ENCODE measurements at places on chromosomes 1 and 21.

GRCh38 chr1:203657748-203658134 is 31.1 kb downstream of the ATP2B4 start:
- no peak for DNase-seq

- no peak for DNase-seq
Observed at GRCh38 chr21:39029086-39029755, 154.0 kb downstream of the PSMG1 start.

GRCh38 chr1:183885142-183885735 is 80.3 kb downstream of the RGL1 start:
- no peak for DNase-seq

GRCh38 chr1:208324005-208324404 is 79.8 kb upstream of the PLXNA2 start:
- DNase-seq = no peak

DNA sequence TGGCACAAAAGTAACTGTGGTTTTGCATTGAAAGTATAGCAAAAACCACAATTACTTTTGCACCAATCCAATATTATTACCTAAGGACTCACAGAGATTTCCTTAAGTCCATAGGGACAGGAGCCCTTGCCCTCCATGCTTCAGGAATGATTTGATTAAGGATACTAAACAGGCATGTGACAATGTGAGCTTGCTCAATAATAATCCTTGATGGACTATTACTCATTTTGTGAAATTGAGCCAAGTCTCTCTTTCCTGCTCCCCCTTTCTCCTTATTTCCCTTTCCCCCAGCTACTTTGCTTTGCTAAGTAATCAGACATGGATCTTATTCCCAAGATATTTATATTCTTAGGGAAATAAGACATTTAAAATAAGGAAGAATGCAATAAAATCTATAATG is 21.6 kb upstream of the RGL1 start:
- DNase-seq = no peak

DNA sequence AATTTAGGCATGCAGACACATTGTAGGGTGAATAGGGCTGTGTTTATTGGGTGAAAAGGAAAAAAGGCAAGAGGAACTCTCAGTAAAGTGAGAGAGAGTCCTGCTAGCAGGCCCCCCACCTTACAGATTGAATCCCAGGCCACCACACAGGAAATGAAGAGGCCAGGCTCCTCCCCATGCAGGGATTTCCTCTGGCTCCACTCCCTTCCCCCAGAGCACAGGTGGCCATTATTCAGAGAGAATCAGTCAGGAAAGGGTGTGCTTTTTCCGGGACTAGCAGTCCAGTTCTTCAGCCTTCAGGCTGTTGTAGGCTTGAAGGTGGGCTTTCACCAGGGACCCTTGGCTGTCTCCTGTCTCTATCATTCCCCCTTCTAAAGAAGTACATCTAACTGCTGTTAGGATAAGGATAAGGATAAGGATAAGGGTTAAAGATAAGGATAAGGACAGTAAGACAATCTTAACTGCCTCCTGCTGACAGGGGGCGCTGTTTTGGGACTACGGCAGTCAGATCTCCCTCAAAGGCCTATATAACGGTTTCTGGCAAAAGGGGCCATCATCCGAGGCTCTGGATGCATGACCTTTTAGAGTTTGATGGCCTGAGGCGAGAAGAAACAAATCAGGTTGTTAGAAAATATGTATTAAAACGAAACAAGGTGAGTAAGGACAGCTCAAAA is 26.3 kb downstream of the ZNF648 start:
- no peak for DNase-seq

- no peak for DNase-seq
Observed at GRCh38 chr1:214584805-214585766, 17.9 kb upstream of the CENPF start.

DNA sequence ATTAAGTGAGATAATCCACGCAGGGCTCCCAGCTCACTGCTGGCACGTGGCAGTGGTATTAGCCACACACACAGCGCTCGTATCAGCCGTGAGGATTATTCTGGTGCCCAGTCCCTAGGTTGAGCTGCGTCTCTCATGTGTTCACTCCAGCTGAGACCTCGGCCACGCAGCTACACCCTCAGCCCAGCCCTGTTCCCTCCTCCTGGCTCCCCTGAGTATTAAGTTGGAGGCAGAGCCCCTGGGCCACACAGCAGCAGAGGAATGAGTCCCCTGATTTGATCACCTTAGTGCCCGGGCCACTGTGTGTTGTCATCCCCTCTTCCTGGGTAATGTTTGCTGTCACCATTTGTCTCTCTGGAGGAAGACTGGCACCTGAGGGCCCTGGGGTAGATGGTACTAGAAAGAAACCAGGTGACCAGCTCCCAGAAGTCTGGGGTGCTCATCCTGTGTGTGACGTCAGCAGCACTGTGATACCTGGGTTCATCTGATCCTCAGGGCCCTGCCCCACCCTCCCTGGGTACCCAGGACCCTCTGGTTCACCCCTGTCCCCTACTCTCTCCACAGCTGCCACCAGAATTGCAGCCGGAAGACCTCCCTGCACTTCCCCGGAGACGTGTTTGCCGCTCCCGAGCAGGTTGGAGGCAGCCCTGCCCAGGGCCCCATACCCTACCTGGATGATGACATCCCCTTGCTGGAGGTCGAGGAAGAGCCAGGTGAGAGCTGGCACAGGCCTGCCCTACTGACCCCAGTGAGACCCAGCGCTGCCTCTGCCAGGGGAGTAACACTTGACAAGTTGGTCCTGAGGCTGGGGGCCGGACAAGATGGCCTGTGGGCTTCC is 40.1 kb downstream of the DISP3 start:
- DNase-seq = no peak

- DNase-seq = no peak
Observed at GRCh38 chr1:29123053-29123886, 433 bp downstream of the TMEM200B start.

DNA sequence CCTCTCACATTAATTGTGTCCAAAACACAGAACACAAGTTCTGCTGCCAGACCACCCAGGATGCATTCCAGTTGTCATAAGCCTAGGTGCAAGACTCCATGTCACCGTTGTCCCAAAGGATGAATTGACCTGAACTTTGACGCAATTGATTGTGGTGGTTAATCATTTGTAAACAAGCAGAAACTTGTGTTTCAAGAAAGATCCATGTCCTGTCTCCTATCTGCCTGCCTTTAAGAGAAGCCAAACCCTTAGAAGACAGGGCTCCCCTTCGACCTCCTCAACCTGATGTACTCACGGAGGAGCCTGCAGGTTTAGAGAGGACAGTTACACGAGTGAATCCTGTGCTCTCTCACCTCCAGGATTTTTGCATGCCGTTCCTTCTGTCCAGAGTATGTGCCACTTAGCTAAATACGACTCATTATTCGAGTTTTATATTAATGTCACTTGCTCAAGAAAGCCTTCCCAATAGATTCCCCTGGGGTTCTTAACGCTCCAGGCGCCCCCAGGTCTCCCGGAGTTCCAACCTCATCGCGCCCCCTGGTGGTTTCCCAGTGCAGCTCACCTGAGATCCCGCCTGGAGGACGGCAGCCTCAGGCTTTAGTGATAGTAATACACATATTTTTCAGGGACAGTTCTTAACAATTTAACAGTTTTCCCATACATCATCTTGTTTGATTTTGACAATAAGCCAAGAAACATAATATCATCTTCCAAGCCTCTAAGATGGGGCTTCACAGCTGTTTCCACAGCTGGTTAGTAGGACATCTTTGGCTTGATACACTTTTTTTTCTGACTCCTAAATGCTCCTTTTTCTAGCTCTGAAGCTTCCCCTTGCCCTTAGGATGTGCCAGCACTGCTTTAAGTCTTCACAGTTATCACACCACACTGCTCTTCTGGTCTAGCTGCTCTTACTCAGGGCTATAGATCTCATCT is 2.4 kb upstream of the C8B start:
- no peak for DNase-seq

GRCh38 chr1:159953536-159954515 is at the start of gene SLAMF9:
Gene SLAMF9 (minus strand): TSS chr1:159954237. CDS start chr1:159954137, 100 bp downstream.
- DNase-seq = no peak

DNA sequence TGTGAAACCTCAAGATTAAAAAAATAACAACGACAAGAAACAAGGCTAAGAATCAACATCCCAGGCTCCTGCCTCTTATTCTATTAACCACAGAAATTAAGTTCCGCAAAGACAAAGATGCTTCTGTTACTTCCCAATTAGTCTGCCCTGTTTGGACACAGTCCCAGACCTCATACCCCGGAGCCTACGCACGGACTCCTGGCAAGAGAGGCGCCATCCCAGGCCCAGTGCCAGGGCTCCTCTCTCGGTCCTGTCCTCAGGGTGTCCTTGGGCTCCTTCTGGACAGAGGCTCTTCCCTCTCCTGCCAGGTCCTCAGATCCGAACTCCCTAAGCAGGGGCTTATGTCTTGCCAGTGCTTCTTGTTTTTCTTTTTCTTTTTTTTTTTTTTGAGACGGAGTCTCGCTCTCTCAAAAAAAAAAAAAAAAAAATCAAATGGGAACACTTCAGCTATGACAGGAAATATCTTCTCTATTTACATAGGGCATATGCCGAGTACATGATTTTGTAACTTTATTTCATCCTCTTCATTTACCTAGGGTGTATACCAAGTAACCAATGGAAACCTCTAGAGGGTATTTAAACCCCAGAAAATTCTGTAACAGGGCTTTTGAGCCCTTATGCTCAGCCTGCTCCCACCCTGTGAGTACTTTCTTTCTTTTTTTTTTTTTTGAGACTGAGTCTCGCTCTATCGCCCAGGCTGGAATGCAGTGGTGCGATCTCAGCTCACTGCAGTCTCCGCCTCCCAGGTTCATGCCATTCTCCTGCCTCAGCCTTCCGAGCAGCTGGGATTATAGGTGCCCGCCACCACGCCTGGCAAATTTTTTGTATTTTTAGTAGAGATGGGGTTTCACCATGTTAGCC is 11.7 kb upstream of the ENO1 start:
- DNase-seq = no peak

GRCh38 chr1:74579425-74579824 is 67.0 kb upstream of the LRRC53 start:
- DNase-seq = no peak

GRCh38 chr1:181135437-181135731 is 46.9 kb downstream of the IER5 start:
- DNase-seq = no peak

DNA sequence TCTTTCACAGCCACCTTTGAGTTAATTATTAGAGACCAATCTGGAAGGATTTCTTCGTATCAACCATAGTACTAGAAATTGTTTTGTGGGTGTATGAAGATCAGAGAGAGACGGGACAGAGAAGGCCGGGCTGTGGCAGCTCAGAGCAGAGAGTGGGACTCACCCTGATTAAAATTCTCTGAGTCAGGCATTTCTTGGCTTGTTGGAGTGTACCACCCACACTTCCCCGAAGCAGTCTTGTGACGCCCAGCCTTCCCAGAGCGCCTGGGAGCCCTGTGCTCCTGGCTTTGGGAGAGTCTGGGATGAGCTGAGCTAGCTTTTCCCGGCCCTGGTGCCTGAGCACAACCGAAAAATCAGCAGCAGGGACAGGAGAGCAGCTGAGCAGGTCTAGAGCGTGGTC is 19.4 kb downstream of the PLEKHM2 start:
- no peak for DNase-seq

DNA sequence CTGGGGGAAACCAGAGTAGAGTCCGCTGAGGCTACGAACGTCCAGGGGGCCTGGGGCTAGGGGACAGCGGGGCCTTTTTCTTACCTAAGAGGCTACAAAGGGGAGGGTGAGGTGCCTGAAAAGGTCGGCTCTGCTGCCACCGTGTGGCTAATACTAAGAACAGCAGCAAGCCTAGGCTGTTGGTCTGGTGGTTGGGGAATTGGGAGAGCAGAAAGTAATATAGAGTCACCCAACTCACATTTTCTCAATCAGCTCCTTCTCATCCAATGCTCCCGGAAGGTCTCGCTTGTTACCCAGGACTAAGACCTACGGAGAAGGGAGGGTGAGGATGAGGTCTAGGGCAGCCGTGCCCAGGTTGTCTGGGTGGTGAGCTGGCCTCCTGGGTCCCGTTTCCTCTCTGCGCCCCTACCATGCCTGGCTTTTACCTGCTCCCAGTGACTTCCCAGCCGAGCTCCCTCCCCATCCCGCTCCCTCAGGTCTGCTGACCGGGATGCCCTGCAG is 9.3 kb downstream of the ARL8A start:
- peak; percentile 52 for DNase-seq

- DNase-seq = peak; percentile 40
Observed at GRCh38 chr1:152110860-152111514, 4.3 kb downstream of the TCHH start.

GRCh38 chr1:219988387-219988786 is 57.9 kb downstream of the EPRS1 start:
- no peak for DNase-seq

DNA sequence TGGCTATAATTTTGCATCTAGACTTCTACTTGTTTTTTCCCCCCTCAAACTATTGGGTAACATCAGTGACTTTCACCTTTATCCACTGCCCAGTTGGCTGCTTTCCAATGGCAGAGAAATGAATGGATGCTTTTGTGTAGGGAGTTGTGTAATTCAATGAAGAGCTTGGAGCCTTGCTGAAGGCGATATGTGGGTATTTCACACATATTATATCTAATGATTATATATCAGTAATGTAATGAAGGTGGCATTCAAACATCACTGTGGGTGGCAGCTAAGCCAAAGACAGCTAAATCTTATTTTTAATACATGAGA is 81.2 kb downstream of the TGFB2 start:
- no peak for DNase-seq

GRCh38 chr1:108815566-108815965 is 41.3 kb downstream of the AKNAD1 start:
- DNase-seq = no peak

DNA sequence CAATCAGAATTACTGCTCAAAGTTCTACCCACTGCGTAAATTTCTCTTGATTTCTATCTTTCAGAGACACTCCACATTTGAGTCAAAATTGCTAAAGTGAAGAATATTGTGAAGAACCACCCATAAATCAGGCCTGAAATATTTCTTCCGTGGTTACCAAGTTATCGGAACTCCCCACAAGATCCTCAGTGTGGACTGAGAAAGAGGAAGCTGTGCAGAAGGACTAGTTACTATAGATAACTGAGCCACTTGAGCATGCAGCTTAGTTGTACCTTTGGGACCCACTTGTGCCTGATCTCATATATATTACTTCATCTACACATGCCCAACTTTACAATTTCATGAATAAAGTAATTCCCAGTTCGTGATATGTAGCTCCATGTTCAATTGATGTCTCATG is 18.4 kb downstream of the RWDD3 start:
- no peak for DNase-seq

GRCh38 chr1:63624911-63625310 is 31.7 kb downstream of the PGM1 start:
- DNase-seq = no peak

DNA sequence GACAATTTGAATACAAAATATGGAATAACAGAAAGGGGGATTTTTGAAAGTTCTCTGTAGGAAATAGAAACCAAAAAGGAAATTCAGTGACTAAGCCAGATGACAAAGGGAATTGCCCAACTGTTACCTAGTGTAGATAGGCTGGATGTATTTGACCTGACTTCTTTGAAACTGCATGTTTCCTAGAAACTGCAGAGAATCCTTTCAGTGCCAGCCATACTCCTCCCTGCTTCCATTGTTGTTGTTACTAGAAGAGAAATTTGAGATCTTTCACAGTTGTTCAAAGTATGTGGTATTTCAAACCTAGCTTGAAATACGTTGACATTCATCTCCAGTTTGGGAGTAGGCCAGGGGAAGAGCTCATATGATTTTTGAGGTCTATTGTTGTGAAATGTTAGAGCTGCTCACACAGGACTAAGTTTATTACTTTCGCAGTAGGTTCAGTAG is 1.8 kb upstream of the GBP5 start:
- DNase-seq = no peak
